ENCODE measurements at places on chromosomes 16 and 17. TPM values are rescaled to one million over a fixed set of nuclear protein-coding genes. Genes with fewer than 3 reads are reported as not detected.

The CDRT15L2 gene
- not detected for total RNA-seq

The OMG gene
- not detected for total RNA-seq

The NSF gene
- total RNA-seq: 24.3 TPM

The RHBDF1 gene
- 0.36 TPM for total RNA-seq

The POLG2 gene
- total RNA-seq: 26.9 TPM

The KRTAP4-9 gene
- not detected for total RNA-seq

The HSF4 gene
- 12.3 TPM for total RNA-seq

The TTYH2 gene
- total RNA-seq: 2.5 TPM

The FBXW10 gene
- not detected for total RNA-seq

DNA sequence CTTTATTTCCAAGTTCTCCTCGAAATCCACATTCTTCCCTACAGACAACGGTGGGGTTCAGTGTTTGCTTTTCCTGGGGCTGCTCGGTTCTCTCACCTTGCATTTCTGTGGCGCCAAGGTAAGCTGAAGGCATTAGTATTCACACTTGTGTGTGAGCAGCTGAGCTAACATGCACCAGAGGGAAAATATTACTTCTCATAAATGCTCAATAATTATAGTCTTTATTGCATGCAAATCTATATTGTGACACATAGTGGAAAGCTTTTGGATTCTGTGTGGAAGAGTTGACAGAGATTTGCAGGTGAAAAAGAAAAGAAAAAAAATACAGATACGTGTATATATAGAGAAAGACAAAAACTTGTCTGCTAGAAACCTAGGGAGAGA is 411.8 kb downstream of the MAF start:
- no peak overlapping the region for H3K27ac ChIP-seq
- no peaks in the 10 kb centered on the region for H3K36me3 ChIP-seq
- no peaks in the 10 kb centered on the region for H3K27me3 ChIP-seq
- H3K4me3 ChIP-seq: no peak overlapping the region

- no peak for DNase-seq
- H3K36me3 ChIP-seq: no peaks in the 10 kb centered on the region
These were observed 656.3 kb downstream of the HS3ST4 start for GRCh38 chr16:26348095-26348494.

DNA sequence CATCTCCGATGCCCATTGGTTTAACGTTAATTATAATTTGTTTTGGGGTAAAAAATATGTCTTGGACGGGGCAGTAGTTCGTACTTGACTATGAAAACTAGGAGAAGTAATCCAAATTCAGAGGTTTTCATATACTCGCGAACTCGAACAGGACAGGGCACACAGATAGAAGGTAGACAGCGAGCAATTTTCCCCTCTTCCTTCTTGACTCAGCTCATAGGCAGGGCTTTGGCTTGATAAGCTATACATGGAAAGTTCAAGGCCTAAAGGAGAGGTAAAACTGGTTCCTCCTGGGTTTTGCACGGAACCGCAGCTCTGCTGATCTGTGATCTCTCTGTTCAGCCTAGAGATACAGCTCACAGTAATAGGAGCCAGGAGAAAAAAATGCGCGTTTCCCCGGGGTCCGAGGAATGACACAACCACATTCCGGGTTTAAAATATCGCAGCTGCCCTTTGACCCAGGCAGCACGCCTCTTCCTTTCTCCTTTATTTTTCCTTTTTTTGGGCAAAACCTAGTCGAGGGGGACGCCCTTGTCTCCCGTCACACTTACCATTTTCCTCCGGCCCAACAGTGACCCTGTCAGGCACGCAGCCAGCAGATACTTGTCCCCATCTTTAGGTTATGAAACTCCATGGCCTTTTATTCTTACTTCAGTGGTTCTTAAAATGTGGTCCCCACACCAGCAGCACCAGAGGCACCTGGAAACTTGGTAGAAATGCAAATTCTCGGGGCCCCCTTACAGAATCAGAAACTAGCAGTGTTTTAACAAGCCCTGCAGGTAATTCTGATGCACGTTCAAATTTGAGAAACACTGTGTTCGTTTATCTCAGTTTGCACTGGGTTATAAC is 1.7 kb upstream of the LASP1 start:
- peaks cover 36% of the 10 kb centered on the region for H3K4me1 ChIP-seq
- H3K27me3 ChIP-seq: peaks cover 2% of the 10 kb centered on the region
- H3K27ac ChIP-seq: peak overlapping the region; percentile 98
- H3K36me3 ChIP-seq: peaks cover 4% of the 10 kb centered on the region
- H3K4me3 ChIP-seq: peak overlapping the region; percentile 98
- no peak for DNase-seq

GRCh38 chr17:55281649-55282378 is 17.1 kb downstream of the HLF start:
- no peak for DNase-seq
- no peak overlapping the region for H3K4me3 ChIP-seq
- no peaks in the 10 kb centered on the region for H3K36me3 ChIP-seq
- H3K4me1 ChIP-seq: peaks cover 11% of the 10 kb centered on the region
- no peak overlapping the region for H3K27ac ChIP-seq

DNA sequence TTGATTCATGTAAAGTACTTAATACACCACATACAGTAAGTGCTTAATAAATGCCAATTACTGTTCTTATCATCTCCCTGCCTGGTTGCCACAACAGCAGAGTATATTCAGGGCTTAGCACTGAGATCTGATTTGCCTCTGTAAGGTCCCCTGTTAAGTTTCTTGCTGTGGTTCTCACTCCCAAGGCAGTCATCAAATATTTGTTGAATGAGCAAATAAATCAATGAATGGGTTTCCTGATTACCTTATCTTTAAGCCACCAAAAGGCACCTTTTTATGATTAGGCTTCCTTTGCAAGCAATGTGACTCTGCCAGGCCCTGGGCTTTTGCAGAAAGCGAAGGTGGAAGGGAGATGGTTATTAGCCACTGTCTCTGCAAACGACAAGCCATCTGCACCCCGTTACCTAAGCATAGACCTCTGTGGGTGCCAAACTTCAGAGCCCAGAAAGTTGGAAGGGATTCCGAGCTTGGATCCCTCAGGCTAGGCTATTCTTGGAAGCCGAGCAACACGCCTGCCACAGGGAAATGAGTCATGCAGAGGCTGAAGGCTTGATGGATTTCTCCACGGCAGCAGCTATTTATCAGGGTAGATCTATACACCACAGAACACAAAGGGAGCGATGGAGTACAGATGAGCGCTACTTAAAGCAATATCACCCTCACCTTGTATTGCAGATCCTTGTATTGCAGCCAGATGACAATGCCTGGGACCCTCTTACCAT is 102.0 kb downstream of the GRIN2A start:
- no peaks in the 10 kb centered on the region for H3K36me3 ChIP-seq
- no peak overlapping the region for H3K27ac ChIP-seq
- H3K4me3 ChIP-seq: no peak overlapping the region
- H3K4me1 ChIP-seq: no peaks in the 10 kb centered on the region
- no peak for DNase-seq

DNA sequence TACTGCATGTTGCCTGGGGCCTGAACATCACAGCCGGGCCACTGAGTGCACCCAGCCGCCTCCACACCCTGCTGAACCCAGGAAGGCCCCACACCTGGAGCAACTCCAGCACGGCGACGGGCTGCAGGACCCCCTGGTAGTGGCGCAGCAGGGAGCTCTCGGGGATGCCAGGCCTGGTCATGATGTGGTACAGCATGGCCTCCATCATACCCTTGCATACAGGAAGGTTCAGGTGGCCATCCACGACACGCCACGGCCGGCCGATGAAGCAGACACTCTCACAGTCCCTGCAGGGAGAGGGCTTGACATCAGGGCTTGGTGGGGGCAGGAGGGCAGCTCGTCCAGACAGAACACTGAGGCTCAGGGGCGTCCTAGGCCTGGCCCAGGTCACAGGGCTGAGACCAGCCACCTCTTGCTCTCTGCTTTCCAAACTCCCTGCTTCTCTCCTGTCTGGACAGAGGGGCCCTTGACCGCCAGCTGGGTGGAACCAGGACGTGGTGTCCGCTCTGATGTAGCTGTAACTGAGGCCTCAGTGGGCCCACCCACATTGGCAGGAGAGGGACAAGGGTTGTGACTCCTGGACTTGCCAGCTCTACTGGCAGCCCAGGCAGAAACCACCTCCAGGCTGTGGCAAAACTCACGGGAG is 60.3 kb downstream of the IL21R start:
- peaks cover 23% of the 10 kb centered on the region for H3K4me1 ChIP-seq
- peaks cover 19% of the 10 kb centered on the region for H3K36me3 ChIP-seq
- no peak for DNase-seq
- H3K27me3 ChIP-seq: no peaks in the 10 kb centered on the region
- H3K4me3 ChIP-seq: no peak overlapping the region

GRCh38 chr16:77894162-77894561 is 105.8 kb downstream of the VAT1L start:
- no peak overlapping the region for H3K4me3 ChIP-seq
- no peaks in the 10 kb centered on the region for H3K36me3 ChIP-seq
- no peak overlapping the region for H3K27ac ChIP-seq
- no peaks in the 10 kb centered on the region for H3K27me3 ChIP-seq

DNA sequence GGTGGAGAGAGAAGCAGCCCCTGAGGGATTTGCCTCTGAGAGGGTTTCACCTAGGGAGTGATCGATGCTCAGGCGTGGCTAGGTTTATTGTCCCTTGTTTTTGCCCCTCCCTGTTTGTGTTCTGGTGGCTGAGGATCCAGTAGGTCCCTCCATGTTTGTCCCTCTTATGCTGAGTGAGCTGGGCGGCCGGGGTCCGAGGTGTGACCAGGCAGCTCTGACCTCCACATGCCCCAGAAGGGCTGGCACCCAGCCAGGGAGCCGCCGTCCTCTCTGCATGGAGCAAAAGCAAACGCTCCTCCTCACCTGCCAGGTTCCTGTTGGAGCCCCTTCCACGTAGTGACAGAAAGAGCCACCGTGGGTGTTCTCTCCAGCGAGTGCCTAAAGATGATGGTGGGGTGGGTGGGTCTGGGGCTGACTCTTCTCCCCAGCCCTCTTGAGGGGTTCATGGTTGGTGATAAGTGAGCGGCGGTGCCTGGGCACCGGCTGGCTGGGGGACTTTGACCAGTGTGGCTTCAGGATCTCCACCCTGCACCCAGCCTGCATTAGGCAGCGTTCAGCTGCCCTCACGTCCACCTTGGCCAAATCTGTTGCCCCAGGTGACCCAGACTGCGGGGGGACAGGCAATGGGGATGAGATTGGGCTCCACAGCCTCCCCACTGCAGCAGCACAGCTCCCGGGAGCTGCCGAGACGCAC is 14.1 kb upstream of the NUDT16L1 start:
- peaks cover 26% of the 10 kb centered on the region for H3K4me1 ChIP-seq
- no peak for DNase-seq
- H3K27me3 ChIP-seq: no peaks in the 10 kb centered on the region
- no peak overlapping the region for H3K27ac ChIP-seq
- peaks cover 6% of the 10 kb centered on the region for H3K36me3 ChIP-seq
- no peak overlapping the region for H3K4me3 ChIP-seq

DNA sequence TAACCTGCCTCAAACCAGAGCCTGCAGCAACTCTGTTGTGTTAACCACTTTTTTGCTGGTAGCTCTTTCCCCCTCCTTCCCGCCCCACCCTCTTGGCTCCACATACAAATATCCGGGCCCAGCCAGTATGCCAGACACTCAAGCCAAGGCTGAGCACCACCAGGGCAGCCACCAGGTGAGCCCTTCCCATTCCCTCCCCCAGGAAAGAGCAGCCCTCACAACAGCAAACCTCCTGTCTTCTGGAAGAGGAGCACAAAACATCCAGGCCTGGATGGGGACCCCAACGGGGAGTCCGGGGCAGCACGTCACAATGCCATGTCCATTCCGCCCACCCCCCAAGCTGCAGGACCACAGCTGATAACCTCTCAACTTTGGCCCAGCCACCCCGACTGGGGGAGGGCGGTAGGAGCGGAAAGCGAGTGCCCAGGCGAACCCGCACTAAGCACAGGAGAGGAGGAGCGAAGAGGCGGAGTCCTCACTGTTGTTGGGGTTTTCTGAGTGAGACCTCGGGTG is 757 bp downstream of the ORMDL3 start:
- peak; percentile 78 for DNase-seq
- H3K36me3 ChIP-seq: peaks cover 15% of the 10 kb centered on the region
- H3K27me3 ChIP-seq: no peaks in the 10 kb centered on the region
- H3K4me1 ChIP-seq: peaks cover 62% of the 10 kb centered on the region

- peaks cover 1% of the 10 kb centered on the region for H3K36me3 ChIP-seq
- H3K27me3 ChIP-seq: no peaks in the 10 kb centered on the region
- H3K27ac ChIP-seq: no peak overlapping the region
These were observed 157.4 kb downstream of the WWOX start for GRCh38 chr16:78256686-78257375.

DNA sequence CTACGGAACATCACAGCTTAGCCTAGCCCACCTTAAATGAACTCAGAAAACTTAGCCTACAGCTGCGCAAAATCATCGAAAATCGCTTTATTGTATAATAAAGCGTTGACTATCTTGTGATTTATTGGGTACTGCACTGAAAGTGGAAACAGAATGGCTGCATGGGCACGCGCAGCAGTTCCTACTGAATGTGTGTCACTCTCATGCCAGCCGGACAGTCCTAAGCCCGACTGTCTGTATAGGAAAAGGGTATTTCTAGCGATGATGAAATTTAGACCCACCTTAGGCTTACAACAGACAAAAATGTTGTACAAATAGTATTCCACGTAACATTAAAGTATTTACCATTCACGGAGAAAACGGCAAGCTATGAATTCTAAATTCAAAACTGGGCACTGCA is 9.3 kb downstream of the FBXO31 start:
- peaks cover 9% of the 10 kb centered on the region for H3K36me3 ChIP-seq
- peaks cover 46% of the 10 kb centered on the region for H3K4me1 ChIP-seq
- H3K27ac ChIP-seq: no peak overlapping the region

All from activated naive CD4-positive, alpha-beta T cell treated with anti-CD3 and anti-CD28 coated beads for 36 hours (primary cell).